ENCODE measurements at places on chromosomes 13 and 19.
A peak's percentile ranks its signal among the peaks of the same experiment; 100 is the strongest.

DNA sequence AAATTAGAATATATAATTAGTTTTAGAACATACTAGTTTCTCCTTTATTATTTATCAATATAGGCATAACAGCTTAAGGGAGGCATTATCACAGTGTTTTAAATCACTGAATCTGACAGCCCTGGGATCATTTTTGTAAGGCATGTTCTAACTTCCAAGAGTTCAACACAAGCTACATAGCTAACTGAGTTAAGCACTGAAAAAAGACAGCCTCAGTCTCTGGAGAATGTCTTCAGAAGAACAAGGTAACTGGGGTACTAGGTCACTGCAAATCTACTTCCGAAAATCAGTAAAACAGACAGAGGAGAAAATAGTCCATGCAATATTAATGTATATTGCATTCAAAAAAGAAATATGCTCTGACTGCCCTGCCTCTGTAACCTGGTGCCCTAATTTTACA, 502.1 kb downstream of the RFC3 start:
- no peak for DNase-seq

DNA sequence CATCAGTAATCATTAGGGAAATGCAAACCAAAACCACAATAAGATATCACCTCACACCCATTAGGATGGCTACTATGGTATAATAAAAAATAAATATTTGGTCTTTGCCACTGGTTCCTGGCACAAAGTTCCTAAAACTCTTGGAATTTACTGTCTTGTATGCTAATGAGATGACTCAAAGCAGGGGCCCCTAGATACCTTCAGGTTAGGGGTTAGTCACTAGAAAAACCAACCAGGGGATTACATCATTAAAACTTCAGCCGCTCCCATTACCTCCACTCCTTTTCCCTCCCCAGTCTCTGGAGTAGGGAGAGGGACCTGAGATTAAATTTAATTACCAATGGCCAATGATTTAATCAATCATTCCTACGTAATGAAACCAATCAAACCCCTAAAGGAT, 49.6 kb downstream of the THSD1 start:
- no peak for DNase-seq

DNA sequence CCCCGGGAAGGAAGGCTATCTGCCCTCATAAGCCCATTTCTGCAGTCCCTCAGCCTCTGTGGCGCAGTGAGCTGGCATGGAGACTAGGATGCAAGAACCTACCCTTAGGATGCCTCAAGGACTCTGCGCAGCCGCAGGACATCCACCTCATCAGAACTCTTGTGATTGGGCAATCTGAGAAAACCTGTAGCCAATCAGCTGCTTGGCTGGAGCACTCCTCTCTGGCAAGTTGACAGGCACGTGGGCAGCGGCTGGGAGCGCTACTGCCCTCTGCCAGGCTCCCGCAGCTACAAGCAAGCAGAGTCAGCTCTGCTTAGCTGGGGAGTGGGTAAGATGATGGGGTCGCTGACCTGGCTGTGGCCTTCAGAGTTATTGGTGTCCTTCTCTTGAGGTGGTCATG, 1.5 kb upstream of the ECSIT start:
- peak; percentile 59 for DNase-seq

- peak; percentile 10 for DNase-seq
Observed at GRCh38 chr19:47848823-47849473, 10.1 kb upstream of the TPRX2 start.

DNA sequence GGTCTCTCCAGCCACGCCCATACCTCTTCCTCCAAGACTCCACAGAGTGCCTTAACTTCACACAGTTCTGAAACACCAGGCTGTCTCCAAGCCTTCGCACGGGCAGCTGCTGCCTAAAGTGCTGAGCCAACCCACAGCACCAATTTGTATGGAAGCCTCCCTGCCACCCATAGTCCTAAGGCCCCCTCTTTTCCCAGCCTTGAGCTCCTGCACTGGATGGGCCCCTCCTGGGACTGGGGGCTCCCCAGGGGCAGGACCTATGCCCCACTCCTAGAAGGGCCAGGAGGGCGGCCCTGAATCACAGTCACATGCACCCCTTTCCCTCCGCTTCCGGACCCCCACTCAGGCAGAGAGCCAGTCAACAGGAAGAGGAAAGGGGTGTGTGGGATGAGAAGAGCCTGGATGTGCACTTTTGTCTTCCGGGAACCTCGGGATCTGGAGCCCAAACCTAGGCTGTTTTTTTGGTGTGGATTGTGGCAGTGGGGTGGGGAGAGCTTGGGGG, 5.1 kb upstream of the FCER2 start:
- DNase-seq = no peak

DNA sequence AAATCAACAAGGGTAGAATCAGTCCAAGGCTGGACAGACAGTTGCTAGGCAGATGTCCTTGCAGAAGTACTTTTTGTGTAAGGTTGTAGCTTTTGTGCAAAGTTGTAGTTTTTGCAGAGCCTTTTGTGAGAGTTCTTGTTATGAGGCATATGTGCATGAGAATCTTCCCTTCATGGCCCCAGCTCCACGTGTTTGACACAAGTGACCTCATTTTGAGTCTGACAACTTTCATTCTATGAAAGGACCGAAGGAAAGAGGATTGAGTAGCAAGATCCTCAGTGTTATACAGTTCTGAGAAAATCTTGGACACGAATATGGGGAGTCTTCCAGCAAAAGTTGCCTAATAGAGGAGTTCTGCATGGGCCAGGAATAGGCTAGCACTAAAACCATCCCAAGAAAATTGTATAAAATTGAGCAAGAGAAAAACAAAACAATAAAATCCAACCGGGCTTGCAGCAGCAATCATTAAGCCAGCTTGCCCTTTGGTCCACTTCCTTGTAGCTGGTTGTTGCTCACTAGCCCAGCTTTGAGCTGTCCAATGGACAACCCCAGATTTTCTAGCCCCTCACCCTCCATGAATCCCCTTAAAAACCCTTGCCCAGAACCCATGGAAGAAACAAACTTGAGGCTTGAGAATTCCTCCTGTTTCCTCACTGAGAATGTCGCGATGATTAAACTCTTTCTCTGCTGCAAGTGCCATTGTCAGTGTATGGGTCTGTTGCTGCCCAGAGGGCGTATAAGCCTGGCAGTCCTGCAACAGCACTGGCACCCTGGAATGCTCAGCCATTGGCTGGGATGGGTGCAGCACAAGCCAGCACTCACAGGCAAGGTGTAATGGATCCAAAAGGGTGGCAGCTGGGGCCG, 6.5 kb downstream of the EPSTI1 start:
- no peak for DNase-seq

GRCh38 chr19:40741527-40742390, 8.5 kb downstream of the ACTMAP start:
- DNase-seq = no peak
